Activated T-cell treated with anti-CD3 and anti-CD28 coated beads for 48 hours (primary cell): ENCODE measurements at places on chromosomes 4 and X.

GRCh38 chr4:53195815-53196661, 169.8 kb downstream of the SCFD2 start:
- no peak for DNase-seq

- peak; percentile 33 for DNase-seq
These were observed 2.3 kb downstream of the DUSP9 start for GRCh38 chrX:153649178-153649914.

- no peak for DNase-seq
These were observed 284.3 kb downstream of the SLC7A11 start for GRCh38 chr4:137957806-137958205.

GRCh38 chr4:183906739-183907651, 1.9 kb downstream of the STOX2 start:
- DNase-seq = no peak

DNA sequence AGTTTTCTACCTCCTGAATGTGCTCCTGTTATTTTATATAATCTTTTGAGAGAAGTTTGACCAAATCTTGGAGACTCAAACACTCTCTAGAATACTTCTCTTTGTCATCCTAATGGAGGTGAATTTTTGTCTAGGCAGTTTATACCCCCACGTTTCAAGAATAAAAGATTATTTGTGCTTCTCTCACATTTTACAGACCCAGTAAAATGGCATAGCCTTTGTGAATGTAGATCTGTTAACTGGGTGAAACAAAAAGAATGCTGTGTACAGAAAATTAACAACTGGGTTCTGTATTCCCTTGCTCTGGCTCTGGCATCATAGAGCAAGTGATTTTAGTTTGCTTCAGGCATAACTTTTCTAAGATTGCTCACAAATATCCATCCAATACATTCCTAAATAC, 26.1 kb downstream of the GASK1B start:
- DNase-seq = no peak

DNA sequence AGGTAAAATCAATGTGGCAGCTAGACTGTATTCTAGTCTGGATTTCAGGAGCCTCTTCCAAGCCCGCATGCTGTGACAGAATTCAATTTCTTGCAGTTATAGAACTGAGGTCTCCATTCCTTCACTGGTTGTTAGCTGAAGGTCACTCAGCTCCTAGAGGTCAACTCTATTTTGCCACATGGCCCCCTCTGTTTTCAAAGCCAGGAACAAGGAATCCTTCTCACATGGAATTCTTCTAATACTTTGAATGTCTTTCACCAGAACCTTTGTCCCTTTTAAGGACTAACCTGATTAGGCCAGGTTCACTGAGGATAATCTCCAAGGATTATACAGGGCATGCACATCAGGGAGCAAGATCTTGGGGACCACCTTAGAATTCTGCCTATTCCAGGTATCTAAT, 23.4 kb upstream of the MMRN1 start:
- DNase-seq = no peak

DNA sequence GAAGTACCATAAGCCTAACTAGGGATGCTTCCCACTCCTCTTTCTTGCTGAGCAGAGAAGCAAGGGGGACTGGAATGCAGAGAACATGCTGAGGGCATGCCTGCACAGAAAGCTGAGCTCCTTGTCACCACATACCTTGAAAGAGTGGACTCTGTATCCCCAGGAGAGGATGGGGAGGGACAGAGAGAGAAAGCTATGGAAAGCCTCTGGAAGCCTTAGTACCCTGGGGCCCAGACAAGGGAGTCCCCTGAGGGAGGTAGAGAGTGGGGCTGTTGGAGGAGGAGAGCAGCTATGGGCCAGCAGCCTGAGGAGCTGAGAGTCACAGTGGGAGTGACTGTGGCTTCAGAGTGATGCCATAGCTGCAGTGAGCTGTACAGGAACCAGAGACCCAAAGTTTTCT, 77.9 kb downstream of the RTL9 start:
- no peak for DNase-seq

- no peak for DNase-seq
These were observed 5.5 kb upstream of the XAGE2 start for GRCh38 chrX:52363247-52363883.

DNA sequence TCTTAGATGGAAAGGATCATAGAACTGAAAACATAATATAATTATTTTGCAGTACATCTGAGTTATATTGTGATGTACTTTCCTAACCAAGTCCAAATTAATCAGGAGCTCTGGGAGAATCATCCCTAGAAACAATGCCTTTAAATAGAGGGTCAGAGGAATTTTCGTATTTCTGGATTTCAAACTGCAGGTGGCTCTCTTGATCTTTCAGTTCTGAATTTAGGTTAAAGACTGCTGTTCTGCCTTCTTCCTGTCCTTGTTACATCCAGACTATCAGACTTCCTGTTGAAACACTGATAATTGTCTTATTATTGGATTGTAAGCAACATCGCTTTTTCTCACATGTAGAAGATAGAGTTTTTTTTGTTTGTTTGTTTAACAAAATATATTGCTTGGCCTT, 142.7 kb downstream of the RPA4 start:
- DNase-seq = no peak

DNA sequence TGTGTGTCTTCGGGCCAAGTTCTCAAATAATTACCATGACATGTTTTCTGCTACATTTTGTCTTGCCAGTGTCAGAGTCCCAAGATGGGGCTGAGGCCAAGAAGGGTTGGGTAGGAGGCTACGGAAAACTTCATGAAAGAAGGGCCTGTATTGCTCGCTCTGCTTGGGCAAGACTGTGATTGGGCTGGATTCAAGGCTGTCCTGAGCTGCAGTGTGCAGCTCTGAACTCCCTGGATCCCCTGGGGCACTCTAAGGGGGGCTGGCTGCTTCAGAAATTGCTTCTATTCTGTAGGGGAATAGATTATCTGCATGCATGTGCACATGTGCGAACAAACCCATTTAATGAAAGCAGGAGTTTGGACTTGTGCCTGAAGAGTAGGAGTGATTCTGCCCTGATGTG, 13.6 kb downstream of the TSPAN6 start:
- no peak for DNase-seq

GRCh38 chr4:117983541-117984365, 50.5 kb upstream of the NDST3 start:
- DNase-seq = no peak

GRCh38 chrX:138150709-138151108, 560.8 kb downstream of the FGF13 start:
- DNase-seq = no peak

- DNase-seq = no peak
These were observed 117.4 kb downstream of the TMA16 start for GRCh38 chr4:163611784-163612445.

DNA sequence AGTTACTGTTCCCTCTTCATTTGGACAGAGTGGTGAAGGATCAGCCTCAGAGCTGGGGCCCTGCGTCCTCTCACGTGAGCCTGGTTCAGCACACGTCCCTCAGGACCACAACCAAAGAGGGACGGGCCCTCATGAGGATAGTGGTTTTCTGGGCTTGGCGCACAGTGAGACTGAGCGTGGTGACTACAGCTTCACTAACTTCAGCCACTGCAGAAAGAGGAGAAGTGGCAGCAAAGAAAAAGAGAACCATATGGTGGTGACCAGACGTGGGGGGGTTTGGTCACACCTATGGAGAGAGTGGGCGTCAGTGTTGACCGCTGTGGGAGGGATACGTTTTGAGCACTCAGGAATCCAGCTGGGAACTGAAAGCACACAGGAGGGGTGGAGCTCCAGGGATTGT, 21.8 kb upstream of the TNIP3 start:
- DNase-seq = no peak

DNA sequence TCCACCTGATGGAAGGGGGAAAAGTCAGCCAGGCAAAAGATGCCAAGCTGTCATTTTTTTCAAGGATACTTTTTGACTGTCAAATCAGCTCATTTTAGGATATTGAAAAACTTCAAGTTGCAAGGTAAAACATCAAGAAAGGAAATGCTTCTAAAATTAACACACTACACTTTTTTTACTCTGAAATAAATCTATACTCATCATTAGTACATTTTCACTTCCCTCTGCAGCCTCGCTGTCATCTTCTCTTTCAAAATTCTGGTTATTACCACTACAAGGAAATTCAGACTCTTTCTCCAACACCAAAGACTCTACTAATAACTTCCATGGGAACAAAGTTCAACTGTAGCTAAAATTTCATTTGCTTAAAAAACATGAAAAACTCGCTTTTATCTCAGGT, 41.6 kb downstream of the APBB2 start:
- no peak for DNase-seq

- no peak for DNase-seq
These were observed 5.1 kb downstream of the BGN start for GRCh38 chrX:153499876-153500275.

DNA sequence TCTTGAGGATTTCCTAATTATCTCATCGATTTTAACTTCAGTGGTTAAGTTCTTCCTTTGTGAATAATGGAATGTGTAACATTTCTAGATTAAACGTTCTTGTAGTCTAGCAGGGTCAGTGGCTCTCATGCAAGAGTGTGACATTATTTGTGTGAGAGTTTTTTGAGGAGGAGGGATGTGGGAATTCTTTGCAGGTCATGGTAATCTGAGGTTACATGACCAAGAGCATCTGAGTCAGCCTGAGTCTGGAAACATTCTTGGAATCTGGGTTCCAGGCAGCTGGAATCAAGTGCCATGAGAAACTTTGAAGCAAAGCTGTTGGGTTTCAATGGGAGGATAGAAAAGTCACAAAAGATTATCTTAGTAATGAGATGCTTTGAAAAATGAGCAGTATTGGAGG, 49.5 kb downstream of the GK start:
- no peak for DNase-seq

DNA sequence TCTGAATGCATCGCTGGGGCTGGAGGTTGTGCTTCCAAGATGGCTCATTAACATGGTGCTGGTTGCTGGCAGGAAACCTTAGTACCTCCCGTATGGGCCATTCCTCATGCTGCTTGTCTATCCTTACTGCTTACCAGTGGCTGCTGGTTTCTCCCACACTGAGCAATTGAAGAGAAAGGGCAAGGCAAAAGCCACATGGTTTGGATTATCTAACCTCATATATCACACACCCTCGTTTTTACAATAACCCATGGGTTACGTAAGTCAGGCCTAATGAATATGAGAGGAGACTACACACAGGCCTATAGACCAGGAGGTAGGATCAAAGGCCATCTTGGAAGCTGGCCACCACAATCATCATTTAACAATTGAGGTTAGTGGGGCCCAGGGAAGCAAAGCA, 141.8 kb upstream of the EDNRA start:
- no peak for DNase-seq

- no peak for DNase-seq
These were observed 780.7 kb downstream of the PCDH18 start for GRCh38 chr4:136751556-136751955.

DNA sequence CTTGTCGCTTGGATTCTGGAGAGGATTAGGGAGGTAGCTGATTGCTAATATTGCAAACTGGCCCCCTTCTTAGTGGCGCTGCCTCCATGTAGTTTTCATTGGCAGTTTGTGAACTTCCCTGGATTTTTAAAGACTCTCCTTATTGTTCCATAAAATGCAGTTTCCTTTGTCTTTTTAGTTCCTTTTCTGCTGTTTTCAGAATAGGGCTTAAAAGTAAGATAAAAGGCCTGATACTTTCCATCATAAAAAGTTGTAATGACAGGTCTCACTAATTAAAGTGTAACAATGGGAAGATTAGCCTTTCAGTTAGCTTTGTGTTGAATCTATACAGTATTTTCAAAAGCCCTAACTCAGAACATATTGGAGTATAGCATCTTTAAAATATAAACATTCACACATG, 21.2 kb downstream of the ZIC3 start:
- DNase-seq = no peak

DNA sequence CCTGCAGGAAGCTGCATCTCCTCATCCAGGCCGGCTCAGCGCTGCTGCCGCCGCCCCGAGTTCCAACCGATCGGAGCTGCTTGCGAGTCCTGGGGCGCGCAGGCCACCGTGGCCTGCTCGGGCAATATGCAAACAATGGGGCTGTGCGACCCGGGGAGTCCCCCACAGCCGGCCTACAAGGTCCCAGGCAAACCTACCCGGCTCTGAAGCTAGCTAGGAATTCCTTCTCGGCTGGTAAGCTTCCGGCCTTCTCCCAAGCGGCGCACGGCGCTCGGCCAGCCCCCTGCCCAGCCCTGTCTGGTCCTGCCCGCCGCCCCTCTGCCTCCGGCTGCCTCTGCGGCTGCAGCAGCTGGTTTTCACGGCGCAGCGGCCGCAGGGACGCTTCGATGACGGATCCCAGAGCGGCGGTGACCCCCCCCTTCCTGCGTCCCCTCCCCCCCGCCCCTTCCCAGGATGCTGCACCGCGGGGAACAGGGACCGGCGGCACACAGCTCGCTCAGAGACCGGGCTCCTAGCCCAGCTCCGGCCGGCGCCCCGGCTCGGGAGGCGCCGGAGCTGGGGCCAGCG, 59.4 kb downstream of the TSC22D3 start:
- no peak for DNase-seq

DNA sequence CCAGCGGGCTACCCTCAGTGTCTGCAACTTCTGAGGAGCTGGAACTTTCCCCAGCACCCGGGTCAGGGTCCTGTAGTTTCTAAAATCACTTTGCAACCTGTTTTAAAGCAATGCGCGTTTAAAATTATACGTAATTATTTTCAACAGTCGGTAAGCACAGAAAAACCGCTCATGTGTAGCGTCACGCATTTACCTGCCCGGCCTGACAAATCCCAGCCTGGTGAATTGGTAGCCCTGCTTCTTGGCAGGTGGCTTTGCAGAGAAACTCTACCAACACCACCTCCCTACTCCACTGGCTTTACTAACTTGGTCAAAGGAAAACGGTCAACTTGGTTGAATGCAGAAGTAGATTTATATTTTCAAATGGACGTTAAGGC, 640 bp downstream of the BANK1 start:
- no peak for DNase-seq

GRCh38 chr4:15003401-15003890, 1.2 kb downstream of the CPEB2 start:
- peak; percentile 49 for DNase-seq

DNA sequence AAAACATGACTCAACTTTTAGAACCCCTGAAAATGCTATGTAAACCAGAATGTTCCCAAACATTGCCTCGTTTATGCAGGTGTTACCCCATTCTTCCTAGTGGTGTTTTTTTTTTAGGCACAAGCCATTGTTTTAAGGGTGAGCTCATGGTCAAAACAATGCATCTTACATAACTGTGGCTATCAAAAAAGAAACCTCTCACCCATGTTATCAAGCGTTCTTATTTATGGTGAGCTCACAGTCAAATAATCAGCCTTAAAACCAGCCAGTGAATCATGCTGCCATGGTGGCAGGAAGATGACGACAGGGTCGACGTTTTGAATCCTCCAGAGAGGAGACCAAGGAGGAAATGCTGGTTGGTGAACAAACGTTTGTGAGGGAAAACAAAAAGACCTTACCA, 195.2 kb downstream of the KDR start:
- DNase-seq = no peak
